ENCODE measurements at places on chromosomes 1 and 21.

GRCh38 chr21:36762642-36763041 lies 63.7 kb downstream of the SIM2 start:
- DNase-seq, result no peak

DNA sequence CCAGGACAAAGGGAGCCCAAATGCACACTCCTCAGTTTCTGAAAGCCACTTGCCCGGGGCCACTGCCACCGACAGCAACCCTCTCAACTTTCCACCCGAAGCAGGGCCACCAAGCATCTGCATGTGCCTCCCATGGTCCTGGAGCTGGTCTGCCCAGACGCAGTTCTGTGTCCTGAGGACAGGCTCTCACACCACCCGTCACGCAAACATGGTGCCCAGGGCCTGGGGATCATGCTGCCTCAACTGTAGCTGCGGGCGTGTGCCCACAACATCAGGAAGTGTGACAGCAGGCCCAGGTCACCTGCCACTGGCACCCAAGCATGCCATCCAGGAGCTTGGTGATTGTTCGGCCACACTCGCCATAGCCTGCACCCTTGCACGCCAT lies 14.4 kb downstream of the GBP1 start:
- no peak for DNase-seq

GRCh38 chr1:183291216-183291762 lies 105.2 kb downstream of the LAMC2 start:
- no peak for DNase-seq

DNA sequence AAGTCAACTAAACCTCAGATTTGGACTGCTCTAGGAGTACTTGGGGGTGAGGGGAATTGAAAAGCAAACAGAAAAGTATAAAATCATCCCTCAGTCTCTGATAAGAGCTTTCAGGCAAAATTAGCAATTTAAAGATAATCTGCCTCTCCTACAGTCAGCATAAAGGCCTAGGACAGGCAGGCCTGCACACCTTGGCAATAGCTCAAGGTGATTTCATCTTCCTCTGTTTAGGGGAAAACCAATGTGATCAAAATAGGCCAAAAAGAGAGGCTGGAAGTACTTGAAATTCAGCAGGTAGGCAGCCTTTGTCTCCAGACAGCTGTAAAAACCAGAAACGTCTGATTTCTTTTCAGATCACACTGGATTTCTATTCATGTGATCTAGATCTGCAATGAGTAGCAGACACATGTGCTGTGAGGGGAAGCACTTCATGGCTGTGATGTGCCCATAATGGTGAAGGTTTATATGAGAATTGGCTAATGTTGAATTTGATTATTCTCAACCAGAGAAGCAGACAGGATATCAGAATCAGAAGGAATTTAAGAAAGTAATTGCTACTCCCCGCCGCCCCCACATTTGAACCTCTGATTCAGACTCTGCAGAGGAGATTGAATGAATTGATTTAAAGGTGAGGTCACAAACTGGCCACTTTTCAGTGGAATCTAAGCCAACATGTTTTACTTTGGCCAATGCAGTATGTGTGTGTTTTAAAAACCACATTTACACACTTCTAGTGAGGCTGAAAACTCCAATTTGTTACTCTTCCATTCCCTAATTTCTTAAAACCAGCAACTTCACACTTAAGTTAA lies 45.8 kb upstream of the DNASE2B start:
- no peak for DNase-seq

DNA sequence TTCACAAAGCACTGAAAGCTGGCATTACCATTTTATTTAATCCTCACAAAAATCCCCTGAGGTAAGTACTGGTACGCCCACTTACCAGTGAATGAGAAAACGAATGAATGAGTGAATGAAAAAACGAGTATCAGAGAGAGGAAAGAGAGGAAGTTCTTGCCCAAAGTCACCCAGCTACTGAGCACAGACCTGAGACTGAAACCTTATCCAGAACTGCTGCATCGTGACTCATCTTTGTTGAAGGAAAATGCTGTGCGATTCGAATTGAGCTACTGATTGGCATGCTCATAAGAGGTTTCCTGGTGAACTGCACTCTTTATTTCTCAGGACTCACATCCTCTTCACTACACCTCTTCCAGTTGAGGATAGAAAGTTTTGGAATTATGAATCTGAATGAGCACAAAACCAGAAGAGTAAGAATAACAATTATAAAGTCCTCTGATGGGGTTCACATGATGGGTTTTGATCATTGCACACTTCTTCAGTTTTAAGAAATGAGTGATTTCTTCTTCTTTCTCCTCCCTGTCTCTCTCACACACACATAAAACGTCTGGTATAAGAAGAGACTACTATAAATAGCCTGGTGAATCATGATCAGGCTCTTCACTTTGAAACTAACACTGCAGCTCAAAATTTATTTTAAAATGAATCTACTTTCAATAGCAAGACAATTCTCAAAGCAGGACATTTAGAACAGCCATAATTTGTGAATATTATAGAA lies 32.1 kb downstream of the IL12RB2 start:
- DNase-seq, result no peak

DNA sequence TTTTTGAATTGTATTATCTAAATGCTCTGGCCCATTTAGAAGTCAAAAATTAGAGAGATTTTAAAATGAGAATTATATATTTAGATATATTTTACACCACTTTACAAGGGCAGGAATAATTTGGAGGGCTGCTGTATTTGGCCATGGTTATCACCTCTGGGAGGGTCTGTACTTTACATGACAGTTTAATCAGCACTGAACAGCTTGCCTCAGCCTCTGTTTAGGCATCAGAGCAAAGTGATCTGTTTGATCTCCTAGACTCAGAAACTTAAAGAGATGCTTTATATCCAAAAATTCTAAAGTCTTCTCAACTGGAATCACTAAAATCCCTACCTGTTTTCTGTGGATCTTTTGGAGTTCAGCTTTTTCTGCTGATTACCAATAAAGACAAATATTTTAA lies 5.4 kb upstream of the SPTA1 start:
- DNase-seq, result no peak

DNA sequence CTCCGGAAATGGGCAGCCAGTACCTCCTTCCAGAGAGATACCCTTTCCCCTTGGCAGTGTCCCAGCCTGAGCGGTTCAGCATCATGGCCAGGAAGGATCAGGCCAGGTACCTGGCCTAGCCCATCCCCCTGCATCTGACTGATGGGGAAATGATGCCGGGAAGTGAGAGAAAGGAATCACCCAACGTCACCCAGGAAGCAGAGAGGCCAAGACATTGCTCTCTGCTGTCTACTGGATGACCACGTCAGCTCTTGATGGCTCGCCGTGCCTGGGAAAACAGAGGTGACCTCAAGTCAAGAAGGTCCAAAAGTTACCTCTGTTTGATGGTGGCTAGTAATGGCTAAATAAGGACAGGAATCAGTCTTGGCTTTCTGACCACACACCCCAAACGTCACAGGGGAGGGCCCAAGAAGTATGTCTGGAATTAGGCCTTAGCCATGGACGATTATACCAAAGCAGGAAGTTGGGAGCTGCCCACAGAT lies 79.0 kb downstream of the MRPL37 start:
- no peak for DNase-seq

GRCh38 chr1:24693827-24694379 lies 50.8 kb downstream of the SRRM1 start:
- no peak for DNase-seq
